Adipocyte (in vitro differentiated cells): ENCODE measurements at places on chromosomes 5 and 9.

- no peak for DNase-seq
Measured at GRCh38 chr5:98679963-98680362, 93.5 kb upstream of the RGMB start.

GRCh38 chr9:113624721-113625120 is 161.2 kb downstream of the RGS3 start:
- peak; percentile 68 for DNase-seq

DNA sequence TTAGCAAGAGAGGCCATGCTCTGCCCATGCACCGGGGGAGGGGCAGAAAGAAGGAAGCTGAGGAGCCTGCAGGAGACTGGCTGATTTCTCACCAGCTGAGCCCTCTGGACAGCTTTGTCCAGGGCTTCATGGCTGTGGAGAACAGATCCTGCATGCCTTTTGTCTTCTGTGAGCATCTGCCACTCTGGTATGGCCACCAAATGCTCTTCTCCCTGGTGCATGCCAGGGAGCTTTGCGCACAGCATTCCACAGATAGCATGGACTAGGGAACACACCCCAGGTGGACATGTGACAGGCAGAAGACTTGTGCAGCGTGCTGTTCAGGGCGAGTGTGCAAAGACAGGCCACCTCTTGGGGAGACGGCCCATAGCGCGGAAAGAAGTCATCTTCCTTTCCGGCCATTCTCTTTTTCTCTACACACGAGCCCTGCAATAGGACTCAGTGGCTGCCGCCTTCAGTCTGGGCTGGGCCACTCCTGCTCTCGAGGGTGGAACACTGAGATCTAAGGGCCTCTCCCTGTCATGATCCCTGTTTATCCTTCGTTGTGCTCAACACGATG is 56.7 kb downstream of the GADD45G start:
- DNase-seq = no peak

GRCh38 chr5:40524677-40525076 is 155.0 kb upstream of the PTGER4 start:
- DNase-seq = no peak

GRCh38 chr9:35520364-35520710 is 30.4 kb downstream of the RUSC2 start:
- DNase-seq = peak; percentile 38

DNA sequence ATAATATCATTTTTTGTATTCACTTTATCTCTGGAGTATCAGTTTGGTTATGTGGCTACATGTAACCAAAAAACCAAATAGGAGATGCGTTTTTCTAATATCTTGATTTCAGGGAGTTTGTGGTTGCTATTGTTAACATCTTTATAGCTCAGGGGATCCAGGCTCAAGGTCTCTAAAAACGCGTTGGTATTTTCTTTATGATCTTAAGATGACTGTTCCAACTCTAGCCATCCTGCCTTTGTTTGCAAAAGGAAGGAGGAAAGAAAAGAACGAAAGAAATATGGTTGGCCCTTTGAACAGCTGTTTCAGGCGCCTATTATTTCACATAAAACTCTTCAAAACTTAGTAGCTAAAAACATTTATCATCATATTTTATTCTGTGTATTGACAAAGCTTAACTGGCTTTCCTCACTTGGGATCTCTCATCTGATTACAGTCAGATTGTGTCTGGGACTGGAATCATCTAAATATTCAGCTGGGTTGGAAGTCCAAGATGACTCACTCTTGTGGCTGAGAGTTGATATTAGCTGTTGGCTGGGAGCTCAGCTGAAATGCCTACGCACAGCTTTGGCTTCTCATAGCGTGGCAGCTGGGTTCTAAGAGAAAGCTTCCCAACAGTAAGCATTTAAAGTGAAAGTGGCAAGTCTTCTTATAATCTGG is 60.1 kb downstream of the FAM174A start:
- DNase-seq = peak; percentile 93

DNA sequence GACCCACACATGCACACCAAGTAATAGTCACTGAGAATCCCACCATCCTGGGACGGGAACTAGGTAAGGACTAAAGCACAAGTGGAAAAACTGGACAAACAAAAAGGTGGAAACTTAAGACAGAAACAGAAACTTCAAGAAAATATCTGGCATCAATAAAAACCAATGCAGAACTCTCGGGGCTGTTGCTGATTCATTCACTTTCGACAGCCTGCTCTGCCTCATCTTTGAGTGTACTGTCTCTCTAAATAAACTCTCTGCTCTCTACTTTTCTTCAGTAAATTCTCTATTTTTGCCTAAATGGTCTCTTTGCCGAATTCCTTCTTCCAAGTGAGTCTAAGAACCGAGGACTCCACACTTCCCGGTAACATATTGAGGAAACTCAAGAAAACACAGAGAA is 116.9 kb downstream of the CDH9 start:
- DNase-seq = no peak

- DNase-seq = peak; percentile 49
Measured at GRCh38 chr5:143495821-143496275, 92.4 kb upstream of the NR3C1 start.

DNA sequence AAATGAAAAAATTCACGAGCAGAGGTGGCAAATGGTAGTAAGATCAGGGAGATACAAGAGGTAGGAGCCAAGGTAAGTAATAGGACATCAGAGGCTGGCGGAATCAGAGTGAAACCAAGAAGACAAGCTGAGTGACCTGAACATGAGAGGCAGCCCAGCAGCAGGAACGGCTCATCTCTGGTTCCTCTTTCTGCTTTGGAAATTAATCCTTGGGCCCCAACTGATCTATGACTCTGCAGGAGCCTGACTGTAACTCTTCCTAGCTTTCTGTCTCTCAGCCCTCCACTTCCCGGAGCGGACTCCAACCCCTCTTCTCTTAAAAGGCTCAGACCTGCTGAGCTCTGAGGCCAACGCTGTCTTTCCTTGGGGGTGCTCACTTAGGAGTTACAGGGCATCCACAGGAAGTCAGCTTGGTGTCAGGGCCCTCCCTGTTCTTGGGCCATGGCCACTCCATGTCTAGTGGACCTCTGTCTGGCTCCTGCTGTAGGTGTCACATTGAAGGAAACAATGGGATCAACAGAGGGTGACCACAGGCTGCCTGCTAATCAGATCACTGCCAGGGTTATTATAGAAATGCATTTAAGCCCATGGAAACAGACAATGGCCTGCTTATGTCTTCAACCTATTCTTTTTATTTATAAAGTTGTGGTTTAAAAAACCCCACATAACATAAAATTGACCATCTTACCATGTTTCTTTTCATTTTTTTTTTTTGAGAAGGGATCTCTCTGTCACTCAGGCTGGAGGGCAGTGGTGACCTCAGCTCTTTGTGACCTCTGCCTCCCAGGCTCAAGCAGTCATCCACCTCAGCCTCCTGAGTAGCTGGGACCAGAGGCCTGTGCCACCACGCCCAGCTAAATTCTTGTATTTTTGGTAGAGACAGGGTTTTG is 22.5 kb upstream of the SHB start:
- DNase-seq = no peak
